ENCODE measurements at places on chromosomes 7 and 10.

GRCh38 chr10:90871766-90872647, at the start of gene RPP30:
TSS of gene RPP30 (plus strand) at chr10:90871974. CDS start at chr10:90871987, 13 bp downstream.
- DNase-seq, result peak; percentile 74

- DNase-seq, result no peak
Observed at GRCh38 chr7:150956395-150957132, 21.6 kb downstream of the KCNH2 start.

GRCh38 chr10:30709700-30710358, 80.3 kb upstream of the LYZL2 start:
- DNase-seq, result no peak

DNA sequence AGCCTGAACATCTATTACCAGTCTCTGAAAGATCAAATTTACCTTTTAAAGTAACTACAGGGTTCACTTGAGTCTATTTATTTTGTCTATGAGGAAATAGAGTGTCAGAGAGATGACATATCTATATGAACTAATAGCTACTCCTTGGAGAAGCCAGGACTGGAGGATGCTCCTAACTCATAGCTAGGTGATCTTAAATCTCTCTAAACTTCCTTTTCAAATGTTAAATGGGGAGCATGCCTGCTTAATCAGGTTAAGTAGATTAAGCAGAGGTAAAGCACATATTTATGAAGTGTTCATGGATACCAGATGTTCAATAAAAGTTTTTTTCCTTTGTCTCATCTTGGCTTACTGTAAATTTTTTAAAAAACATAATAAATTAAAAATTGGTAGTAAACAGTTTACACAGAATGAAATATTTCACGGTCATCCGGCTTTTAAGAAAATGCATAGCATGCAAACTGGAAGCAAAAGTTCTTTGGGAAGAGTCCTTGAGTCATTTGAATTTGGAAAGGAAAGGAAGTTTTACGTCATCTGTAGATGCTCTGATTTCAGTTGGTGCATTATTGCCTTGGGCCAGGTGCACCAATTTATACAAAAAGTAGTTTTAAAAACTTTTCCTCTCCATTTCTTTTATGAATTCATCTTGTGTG, 155.1 kb downstream of the BICC1 start:
- no peak for DNase-seq

All from RKO (cell line).